Head of caudate nucleus (tissue), 42 donors: ENCODE measurements at places on chromosomes 1 and 21.

GRCh38 chr1:107047602-107048001 lies 8.9 kb upstream of the PRMT6 start:
- DNase-seq: no peak

DNA sequence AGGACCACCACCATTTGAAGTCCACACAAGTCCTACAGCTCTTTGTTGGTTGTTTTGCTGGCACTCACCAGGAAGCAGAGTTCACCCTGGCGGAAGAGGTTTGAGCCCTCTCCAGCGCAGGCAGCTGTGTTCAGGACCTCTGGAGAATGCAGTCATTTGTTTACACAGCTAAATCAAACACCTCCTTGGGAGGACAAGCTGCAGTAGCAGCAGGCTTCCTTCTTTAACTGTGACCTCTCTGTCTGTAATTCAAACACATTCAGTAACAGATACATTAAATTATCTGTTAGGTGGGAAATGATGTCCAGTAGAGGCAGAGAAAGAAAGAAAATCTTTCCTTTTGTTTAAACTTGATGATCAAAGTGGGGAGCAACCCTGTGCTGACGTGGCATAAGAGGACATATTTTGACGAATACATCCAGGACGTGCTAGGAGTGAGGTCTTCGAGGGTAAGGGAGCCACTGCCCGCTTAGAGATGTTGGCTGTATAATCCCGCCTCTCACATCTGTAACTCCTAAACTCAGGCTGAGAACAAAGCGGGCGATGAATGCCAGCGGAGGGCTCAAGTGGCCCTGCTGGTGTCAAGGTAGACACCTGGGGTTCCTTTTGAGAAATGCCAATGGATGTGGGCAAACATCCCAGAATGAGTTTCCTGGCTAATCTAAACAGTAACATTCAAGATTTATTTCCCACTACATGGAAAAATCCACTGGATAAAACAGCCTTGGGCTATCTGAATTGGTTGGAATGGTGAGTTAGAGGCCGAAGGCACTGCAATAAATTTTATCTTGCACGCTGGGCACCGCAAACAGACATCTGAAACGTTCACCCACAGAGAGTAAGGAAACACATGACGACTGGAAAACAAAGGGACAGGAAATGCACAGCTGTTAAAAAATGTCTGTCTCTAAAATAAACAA lies 51.7 kb downstream of the ABCA4 start:
- DNase-seq: no peak

DNA sequence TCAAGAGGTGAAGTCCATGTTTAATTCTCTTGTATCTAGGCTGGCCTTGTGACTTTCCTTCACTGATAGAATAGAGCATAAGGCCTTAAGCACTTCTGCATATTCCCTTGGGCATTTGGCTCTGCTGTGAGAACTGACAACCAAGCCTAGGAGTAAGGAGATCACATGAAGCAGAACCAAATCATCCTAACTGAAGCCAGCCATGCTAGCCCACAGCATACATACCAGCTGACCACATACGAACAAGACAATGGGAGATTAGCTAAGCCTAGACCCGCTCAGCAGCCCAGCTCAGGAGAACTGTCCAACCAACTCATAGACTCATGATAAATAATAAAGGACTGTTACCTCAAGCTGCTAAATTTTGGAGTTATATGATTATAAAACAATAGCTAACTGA lies 114.6 kb upstream of the NEK7 start:
- DNase-seq: no peak

- DNase-seq: peak; percentile 48
Observed at GRCh38 chr1:206631085-206631509, 4.2 kb upstream of the DYRK3 start.

- no peak for DNase-seq
Observed at GRCh38 chr1:248373761-248374160, 1.8 kb upstream of the OR2T6 start.

- no peak for DNase-seq
Observed at GRCh38 chr1:89890085-89890752, 69.4 kb downstream of the LRRC8D start.

GRCh38 chr1:15943328-15943991 lies 32.4 kb downstream of the ZBTB17 start:
- DNase-seq: no peak

- no peak for DNase-seq
Observed at GRCh38 chr1:202255343-202255742, 61.7 kb downstream of the LGR6 start.

GRCh38 chr1:156069490-156070455 lies 8.8 kb downstream of the RAB25 start:
- DNase-seq: no peak

DNA sequence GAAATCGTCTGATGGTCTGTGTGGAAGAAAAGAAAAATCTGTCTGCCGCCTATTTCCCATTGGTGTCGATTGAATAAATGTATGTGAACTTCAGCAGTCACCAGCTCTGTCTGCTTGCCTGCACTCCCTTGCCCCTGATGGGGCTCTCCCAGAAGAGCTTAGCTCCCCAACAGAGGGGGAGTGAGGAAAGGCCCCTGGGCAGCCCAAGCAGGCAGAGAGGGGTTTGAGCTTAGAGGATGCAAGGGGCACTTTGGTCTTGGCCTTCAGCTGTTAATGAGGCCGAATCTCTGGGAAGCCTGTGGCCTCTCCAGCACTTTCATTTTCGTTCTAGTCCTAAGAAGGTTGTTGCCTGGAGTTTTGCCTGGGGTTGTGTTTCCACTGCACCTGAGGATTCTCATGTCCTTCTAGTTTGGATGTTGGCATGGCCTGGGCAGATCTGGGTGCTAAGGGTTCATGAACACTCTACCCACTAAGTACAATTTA lies 2.8 kb downstream of the FOXD2 start:
- no peak for DNase-seq

- no peak for DNase-seq
Observed at GRCh38 chr1:41429641-41430035, 54.8 kb downstream of the EDN2 start.

DNA sequence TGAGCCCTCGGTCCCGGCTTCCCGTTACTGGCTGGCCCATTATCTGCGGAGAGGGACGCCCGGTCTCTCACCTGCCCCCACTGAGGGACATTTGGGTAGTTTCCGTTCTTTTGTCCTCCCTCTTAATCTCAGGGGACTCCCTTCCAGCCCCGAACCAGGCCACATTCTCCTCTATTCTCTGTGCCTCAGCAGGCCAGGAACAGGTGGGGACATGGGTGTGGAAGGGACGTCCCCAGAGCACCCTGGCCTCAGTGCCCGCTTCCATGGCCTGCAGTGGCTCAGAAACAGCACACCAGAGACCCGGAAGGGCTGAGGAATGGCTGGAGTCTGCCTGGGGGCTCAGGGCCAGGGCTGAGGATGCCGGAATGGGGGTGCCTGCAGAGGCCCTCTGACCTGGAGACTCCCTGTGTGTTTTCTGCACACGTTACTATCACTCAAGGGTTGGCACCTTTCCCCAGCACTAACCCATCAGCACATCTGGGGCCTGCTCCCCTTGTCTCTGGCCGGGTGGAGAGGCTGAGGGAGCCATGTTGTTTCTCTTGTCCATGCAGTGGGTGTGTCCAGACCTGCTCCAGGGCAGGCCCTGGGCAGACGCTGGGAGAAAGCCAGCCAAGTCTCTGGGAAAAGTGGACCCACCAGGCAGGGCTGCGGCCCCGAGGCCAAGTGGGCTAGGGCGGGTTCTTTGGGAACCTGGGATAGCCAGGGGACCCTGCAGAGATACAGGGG lies 10.0 kb upstream of the DNMT3L start:
- DNase-seq: no peak

- no peak for DNase-seq
Observed at GRCh38 chr1:196295766-196296165, 312.5 kb downstream of the KCNT2 start.

- no peak for DNase-seq
Observed at GRCh38 chr1:247440001-247440620, 17.8 kb downstream of the OR2B11 start.

GRCh38 chr21:26406526-26406925 lies 166.6 kb downstream of the CYYR1 start:
- no peak for DNase-seq

DNA sequence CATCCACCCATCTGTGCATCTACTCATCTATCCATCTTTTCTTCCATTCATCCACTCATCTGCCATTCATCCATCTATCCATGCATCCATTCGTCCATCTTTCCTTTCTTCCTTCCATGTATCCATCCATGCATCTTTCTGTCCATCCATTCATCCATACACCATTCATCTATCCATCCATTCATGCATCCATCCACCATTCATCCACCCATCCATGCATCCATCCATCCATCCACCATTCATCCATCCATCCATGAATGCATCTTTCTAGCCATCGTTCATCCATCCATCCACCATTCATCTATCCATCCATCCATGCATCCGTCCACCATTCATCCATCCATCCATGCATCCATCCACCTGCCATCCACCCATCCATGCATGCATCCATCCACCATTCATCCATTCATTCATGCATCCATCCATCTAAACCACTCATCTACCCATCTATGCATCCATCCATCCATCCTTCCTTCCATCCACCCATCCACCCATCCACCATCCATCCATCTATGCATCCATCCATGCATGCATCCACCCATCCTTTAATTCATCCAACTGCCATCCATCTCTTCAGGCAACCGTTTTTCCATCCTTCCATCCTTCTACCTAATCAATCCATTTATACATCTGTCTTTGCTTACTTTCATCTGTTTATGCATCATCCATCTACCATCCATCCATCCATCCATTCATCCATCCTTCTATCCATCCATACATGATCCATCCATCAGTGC lies 87.1 kb downstream of the TRIM11 start:
- no peak for DNase-seq

- no peak for DNase-seq
Observed at GRCh38 chr1:47782414-47783166, 214.6 kb downstream of the TRABD2B start.

GRCh38 chr1:110492573-110492972 lies 26.4 kb downstream of the KCNA10 start:
- no peak for DNase-seq
